Activated B cell treated with CpG ODN at 0.5 μM for 24 hours (primary cell): ENCODE measurements at places on chromosomes 2 and 18. TPM values are rescaled to one million over a fixed set of nuclear protein-coding genes. Genes with fewer than 3 reads are reported as not detected.

DNA sequence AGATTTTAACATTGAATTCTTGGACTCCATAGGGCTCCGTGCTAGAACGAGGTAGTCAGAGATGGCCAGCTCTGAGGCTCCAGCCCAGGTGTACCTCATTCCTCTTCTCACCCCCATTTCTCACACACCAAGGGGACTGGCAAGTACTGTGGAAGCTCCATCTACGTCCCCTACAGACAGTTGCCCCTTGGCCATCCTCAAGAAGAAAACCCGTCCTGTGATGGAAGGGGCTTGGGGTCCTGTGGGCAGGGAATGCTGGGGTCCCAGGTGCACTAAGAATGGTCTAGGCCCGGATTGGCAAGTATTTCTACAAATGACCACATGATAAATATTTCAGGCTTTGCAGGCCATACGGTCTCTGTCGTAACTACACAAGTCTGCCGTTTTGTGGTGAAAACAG, 110.3 kb downstream of the PDCL3 start:
- DNase-seq = no peak

RAB6C gene
- total RNA-seq = not detected in 2 replicates

CD302 gene
- total RNA-seq = 1.2 and 1.5 TPM in 2 replicates

DNA sequence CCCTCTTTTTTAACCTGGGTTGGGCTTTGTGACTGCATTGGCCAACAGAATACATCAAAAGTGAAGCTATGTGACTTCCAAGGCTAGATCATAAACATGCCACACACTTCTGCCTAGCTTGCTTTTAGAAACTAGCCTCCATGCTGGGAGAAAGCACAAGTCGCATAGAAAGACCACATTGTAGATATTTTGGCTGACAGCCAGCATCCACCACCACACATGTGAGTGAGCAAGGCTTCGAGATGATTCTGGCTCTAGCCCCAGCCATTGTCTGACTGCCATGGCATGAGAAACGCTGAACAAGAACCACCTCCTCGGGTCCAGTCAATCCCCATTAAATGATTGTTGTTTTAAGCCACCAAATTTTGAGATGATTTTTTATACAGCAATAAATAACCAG, 66.8 kb upstream of the STPG4 start:
- DNase-seq = no peak

DNA sequence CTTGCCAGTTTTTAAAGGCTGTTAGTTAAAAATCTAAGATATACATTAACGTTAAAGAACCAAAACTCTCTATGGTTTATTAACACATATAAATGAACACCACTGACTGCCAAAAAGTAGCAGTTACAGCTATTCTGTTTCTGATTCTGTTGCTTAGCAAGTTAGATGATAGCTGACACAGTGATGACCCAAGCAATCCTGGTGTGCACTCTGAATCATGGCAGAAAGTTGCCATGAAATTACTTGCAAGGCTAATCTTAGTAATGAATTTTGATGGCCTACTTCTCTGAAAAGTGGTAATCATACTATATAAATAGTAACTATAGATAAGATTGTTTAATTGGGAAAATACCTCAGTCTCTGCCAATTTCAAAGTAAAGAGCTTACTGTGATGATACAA, 57.7 kb downstream of the ROCK2 start:
- no peak for DNase-seq

GRCh38 chr18:58572181-58572580, 56.7 kb downstream of the ALPK2 start:
- DNase-seq = no peak

ADRA2B gene
- 0.11 and 0.37 TPM in 2 replicates for total RNA-seq

DNA sequence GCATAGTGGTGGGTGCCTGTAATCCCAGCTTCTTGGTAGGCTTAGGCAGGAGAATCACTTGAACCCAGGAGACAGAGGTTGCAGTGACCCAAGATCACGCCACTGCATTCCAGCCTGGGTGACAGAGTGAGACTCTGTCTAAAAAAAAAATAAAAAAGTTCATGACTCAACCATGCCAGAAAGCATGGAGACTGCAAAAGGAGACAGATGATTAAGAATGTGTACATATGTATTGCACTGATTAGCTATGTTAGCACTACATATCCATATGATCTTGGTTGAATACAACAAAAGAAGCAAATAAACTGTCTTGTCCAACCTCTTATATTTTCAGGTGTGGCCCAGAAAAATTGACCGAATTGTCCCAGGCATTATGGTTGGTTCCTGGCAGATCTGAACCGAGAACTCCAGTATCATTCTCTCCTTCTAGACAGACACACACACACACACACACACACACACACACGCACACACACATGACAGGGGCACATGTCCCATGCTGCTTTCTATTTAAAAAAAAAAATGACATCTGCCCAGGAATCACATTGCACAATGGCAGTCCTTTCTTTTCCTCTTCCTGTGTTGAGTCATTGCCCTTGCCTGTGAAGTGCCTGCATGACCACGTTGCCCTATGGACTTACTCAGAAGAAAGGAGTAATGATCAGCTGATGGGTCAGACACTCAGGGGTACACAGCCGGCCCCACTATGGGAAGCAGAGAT, 65.6 kb downstream of the MYCN start:
- DNase-seq = no peak

DNA sequence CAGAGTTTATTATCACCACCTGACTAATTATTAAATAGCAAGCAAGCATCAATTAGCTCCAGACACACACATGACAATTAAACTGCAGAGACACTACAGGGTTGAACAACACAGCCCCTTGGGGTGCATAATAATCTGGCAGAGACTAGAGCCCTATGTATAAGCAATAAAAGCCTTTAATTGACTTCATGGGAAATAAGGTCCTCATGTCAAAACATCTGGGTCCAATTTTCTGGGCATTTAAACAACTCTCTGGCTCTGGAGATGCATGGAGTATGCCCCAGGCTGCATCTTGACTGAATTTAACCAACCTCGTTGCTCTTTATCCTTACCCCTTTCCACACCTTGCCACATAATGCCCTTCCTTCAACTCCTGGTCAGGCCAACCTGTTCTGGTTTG, 270.7 kb upstream of the THUMPD2 start:
- no peak for DNase-seq

- no peak for DNase-seq
These were observed 163.7 kb upstream of the WDSUB1 start for GRCh38 chr2:159450180-159450579.

GRCh38 chr2:68912732-68913131, 40.0 kb downstream of the GKN2 start:
- no peak for DNase-seq

ATRAID gene
- 73.9 and 77.2 TPM in 2 replicates for total RNA-seq
